ENCODE measurements at places on chromosomes 12 and 14. TPM values are rescaled to one million over a fixed set of nuclear protein-coding genes. Genes with fewer than 3 reads are reported as not detected.

- no peak overlapping the region for H3K27ac ChIP-seq
- H3K4me3 ChIP-seq: no peak overlapping the region
- DNase-seq: no peak
These were observed 133.1 kb downstream of the NCOR2 start for GRCh38 chr12:124434354-124434753.

- H3K4me1 ChIP-seq: no peaks in the 10 kb centered on the region
- no peak overlapping the region for H3K27ac ChIP-seq
- no peaks in the 10 kb centered on the region for H3K27me3 ChIP-seq
These were observed 55.4 kb downstream of the CCER1 start for GRCh38 chr12:90899456-90900182.

DNA sequence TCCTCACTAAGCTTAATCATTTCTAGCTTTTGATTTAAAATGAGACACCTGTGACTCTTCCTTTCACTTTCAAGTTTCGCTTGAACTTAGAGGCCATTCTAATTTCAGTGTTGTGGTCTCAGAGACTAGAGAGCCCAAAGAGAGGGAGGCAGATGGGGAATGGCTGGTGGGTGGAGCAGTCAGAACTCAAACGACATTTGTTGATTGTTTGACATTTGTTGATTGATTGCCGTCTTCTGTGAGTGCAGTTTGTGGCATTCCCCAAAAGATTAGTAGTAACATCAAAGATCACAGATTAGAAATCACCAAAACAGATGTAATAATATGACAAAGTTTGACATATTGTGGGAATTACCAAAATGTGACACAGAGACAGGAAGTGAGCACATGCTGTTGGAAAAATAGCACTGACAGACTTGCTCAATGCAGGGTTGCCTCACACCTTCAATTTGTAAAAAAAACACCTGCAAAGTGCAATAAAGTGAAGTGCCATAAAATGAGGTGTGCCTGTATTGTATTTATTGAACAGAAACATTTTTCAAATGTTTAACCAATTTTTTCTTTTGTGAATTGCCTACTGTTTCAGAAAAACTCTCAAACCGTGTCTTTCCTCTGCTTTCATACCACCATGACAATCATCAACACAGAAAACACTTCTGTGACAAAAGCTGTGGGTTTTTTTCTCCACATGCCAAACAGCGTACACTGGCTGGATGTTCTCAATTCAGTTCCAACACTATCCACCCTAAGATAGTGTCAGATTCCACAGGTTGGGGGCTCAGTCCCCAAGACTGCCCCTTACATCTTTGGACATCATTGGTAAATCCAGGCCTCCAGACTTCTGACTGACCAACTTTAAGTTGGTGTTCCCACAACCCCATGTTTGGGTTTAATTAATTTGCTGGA is 376.3 kb upstream of the RGS6 start:
- no peaks in the 10 kb centered on the region for H3K4me1 ChIP-seq
- no peak overlapping the region for H3K4me3 ChIP-seq
- no peaks in the 10 kb centered on the region for H3K36me3 ChIP-seq
- no peak overlapping the region for H3K27ac ChIP-seq
- no peak for DNase-seq

The CPNE6 gene
- 0.07 TPM for polyA plus RNA-seq

The ITGA7 gene
- 34.5 TPM for polyA plus RNA-seq

The C3AR1 gene
- polyA plus RNA-seq: 1.4 TPM

GRCh38 chr12:124576061-124576650 is 8.7 kb upstream of the NCOR2 start:
- H3K4me1 ChIP-seq: no peaks in the 10 kb centered on the region
- H3K27ac ChIP-seq: no peak overlapping the region
- DNase-seq: no peak
- H3K4me3 ChIP-seq: no peak overlapping the region
- H3K36me3 ChIP-seq: no peaks in the 10 kb centered on the region

DNA sequence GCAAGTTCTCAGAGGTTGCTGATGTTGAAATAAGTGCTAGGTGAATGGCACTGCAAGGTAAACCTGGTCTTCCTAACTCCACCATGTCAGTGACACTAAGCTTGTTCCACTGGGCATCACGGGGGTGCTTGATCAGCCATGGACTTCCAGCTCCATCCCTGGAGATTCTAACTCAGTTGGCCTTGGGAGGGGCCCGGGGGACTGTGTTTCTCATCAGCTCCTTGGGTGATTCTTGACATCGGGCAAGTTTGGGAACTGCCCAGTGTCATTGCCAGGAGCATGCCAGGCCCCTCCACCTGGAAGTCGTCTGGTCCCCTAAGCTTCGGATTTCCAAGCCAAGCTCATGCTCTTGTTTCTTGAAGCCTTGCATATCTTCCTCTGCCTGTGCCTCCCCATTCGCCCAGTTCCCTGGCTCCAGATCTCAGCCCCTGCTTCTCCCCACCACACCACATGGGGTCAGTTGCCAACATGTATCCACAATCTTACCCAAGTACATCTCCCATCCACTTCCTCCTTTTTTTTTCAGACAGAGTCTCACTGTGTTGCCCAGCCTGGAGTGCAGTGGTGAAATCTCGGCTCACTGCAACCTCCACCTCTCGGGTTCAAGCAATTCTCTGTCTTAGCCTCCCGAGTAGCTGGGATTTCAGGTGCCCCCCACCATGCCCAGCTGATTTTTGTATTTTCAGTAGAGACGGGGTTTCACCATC is 30.7 kb upstream of the RFLNA start:
- H3K27ac ChIP-seq: no peak overlapping the region
- no peaks in the 10 kb centered on the region for H3K27me3 ChIP-seq
- no peaks in the 10 kb centered on the region for H3K4me1 ChIP-seq
- no peaks in the 10 kb centered on the region for H3K36me3 ChIP-seq

DNA sequence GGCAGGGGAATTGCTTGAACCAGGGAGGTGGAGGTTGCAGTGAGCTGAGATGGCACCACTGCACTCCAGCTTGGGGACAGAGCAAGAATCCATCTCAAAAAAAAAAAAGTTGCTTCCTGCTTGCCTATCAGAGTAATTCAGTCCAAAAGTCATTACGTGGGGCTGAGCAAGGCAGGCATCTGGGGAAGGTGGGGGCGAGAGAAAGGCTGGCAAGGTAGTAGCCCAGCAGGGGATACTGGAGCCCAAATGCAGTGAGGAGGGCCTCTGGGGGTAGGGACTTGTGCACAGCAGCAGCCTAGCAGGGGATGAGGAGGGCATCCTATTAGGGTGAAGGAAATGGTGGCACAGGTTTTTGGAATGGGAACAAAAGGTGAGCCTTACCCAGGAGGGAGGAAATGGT is 7.1 kb downstream of the ETFRF1 start:
- no peaks in the 10 kb centered on the region for H3K36me3 ChIP-seq
- no peak overlapping the region for H3K4me3 ChIP-seq
- DNase-seq: no peak
- H3K4me1 ChIP-seq: no peaks in the 10 kb centered on the region
- H3K27me3 ChIP-seq: no peaks in the 10 kb centered on the region
- no peak overlapping the region for H3K27ac ChIP-seq

The PRPH gene
- 18.7 TPM for polyA plus RNA-seq

The PCED1B gene
- 1.8 TPM for polyA plus RNA-seq

DNA sequence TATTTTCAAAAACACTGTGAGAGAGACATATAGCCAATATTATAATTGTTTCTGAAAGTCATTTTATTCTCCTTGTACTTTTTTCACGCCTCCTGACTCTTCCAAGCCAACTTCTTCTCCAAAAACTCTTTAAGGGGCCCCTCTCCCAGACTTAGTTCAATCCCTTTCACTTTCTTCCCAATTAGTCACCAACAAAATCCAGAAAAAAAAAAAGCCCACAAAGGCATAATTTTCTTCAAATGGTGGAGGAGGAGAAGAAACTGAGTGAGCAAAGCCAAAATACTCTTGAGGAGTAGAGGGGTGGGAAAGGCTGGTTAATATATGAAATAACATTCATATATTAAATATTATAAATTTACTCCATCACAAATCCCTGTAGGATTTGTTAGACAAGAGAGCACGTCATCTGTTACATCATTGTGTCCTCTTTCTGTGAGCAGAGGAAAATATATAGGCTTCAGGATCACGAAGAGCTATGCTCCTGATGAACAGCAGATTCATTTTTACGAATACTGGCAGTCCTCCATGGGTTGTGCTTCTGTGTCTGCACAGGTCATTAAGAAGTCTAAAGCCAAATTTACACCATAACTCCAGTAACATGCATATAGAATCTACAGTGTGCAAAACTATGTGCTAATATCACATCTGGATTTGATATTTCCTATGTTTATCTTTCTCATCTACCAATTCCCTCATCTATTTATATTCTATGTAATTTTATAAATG is 25.9 kb upstream of the NID2 start:
- DNase-seq: no peak
- H3K4me3 ChIP-seq: no peak overlapping the region
- no peaks in the 10 kb centered on the region for H3K4me1 ChIP-seq
- no peaks in the 10 kb centered on the region for H3K27me3 ChIP-seq

- H3K27ac ChIP-seq: peak overlapping the region; percentile 89
- H3K4me3 ChIP-seq: no peak overlapping the region
- no peaks in the 10 kb centered on the region for H3K27me3 ChIP-seq
- peaks cover 5% of the 10 kb centered on the region for H3K36me3 ChIP-seq
- H3K4me1 ChIP-seq: peaks cover 23% of the 10 kb centered on the region
- no peak for DNase-seq
These were observed 1.2 kb downstream of the CFL2 start for GRCh38 chr14:34713122-34713680.

DNA sequence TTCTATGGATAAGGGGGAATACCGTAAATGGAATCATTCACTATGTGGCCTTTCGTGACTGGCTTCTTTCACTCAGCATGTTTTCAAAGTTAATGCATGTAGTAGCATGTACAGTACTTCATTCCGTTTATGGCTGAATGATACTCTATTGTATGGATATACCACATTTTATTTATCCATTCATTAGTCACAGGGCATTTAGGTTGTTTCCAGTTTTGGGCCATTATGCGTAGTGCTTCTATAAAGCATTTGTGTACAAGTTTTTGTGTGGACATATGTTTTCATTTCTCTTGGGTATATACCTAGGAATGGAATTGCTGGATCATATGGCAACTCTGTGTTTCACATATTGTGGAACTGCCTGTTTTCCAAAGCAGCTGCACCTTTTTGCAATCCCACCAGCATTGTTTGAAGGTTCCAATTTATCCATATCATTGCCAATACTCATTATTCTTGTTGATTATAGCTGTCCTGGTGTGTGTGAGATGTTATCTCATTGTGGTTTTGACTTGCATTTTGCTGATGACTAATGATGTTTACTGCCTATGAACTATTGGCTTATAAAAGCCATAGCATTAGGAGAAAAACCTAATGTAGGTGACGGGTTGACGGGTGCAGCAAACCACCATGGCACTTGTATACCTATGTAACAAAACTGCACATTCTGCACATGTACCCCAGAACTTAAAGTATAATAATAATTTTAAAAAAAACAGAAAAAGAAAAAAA is 45.5 kb downstream of the ATF7IP start:
- no peaks in the 10 kb centered on the region for H3K36me3 ChIP-seq
- H3K27me3 ChIP-seq: no peaks in the 10 kb centered on the region
- H3K27ac ChIP-seq: no peak overlapping the region
- peaks cover 11% of the 10 kb centered on the region for H3K4me1 ChIP-seq
- DNase-seq: no peak

DNA sequence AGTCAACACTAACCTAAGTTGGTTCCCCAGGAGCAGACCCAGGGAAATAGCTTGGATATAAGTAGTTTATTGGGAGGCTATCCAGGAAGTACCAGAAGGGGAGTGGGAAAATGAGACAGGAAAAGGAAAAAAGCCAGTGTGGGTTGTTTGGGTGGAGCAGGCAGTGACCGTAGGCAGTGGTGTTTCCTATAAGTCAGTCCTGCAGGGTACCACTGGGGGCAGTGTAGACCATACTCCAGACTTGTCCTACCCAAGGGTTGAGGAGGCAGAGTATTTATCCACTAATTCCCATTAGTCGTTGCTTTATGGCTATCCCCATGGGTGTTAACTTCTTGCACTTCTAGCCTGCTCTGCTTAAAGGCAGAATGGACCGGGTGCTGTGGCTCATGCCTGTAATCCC is 6.4 kb upstream of the CCDC60 start:
- no peak for DNase-seq
- H3K36me3 ChIP-seq: no peaks in the 10 kb centered on the region
- no peak overlapping the region for H3K4me3 ChIP-seq

- peak; percentile 87 for DNase-seq
- H3K36me3 ChIP-seq: no peaks in the 10 kb centered on the region
- H3K27me3 ChIP-seq: no peaks in the 10 kb centered on the region
- peaks cover 5% of the 10 kb centered on the region for H3K4me1 ChIP-seq
- H3K4me3 ChIP-seq: no peak overlapping the region
These were observed 10.2 kb downstream of the TRPV4 start for GRCh38 chr12:109822951-109823411.

GRCh38 chr14:22073801-22074200 is 400.2 kb upstream of the OR4E1 start:
- H3K27ac ChIP-seq: no peak overlapping the region
- no peaks in the 10 kb centered on the region for H3K4me1 ChIP-seq
- H3K36me3 ChIP-seq: no peaks in the 10 kb centered on the region
- no peaks in the 10 kb centered on the region for H3K27me3 ChIP-seq
- H3K4me3 ChIP-seq: no peak overlapping the region

- H3K36me3 ChIP-seq: no peaks in the 10 kb centered on the region
- DNase-seq: peak; percentile 47
- H3K4me1 ChIP-seq: no peaks in the 10 kb centered on the region
- H3K4me3 ChIP-seq: no peak overlapping the region
- H3K27ac ChIP-seq: no peak overlapping the region
- H3K27me3 ChIP-seq: no peaks in the 10 kb centered on the region
These were observed 143.8 kb downstream of the ADGRD1 start for GRCh38 chr12:131097202-131098177.

- no peak for DNase-seq
- no peaks in the 10 kb centered on the region for H3K27me3 ChIP-seq
- no peaks in the 10 kb centered on the region for H3K36me3 ChIP-seq
These were observed 52.0 kb downstream of the PEX5 start for GRCh38 chr12:7241404-7242005.

The PTGER2 gene
- 0.49 TPM for polyA plus RNA-seq

The LRTM2 gene
- polyA plus RNA-seq: not detected

DNA sequence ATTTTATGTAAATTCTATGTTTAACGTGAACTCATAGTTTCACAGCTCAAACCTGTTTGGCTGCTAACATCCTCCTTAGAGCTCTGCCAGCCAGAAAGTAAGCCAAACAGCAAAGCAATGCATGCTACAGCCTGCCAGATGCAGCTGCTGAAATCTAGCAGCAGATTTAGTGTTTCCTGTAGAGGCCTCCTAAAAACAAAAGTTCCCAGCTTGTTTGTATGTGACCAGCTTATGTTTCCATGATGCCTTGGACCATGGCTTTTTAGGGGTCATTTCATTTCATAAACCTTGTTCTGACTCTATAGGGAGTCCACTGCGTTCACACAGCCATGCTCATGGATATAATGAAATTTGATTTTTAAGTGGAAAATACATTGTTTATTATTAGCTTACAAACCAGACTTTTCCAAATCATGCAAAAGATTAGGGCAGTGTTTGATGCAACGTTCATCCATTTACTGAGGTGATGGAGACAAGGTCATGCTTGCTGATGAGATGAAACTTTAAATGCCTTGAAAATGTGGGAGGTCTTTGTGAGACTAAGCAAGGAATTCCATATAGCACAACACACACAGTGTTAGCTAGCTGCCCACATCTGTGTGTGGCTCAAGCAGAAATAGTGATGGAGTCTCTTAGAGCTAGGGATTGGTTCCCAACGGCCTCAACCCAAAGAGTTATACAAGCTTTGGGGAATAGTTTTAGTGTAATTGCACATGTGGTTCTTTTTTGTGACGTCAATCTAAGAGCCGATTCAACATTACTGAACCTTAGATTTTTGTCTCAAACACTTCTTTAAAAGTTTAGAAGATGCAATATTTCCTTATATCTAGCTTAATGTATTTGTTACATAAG is 157.5 kb upstream of the LRIG3 start:
- H3K4me1 ChIP-seq: no peaks in the 10 kb centered on the region
- no peak overlapping the region for H3K27ac ChIP-seq
- no peak overlapping the region for H3K4me3 ChIP-seq
- no peaks in the 10 kb centered on the region for H3K36me3 ChIP-seq
- H3K27me3 ChIP-seq: no peaks in the 10 kb centered on the region
- no peak for DNase-seq

Measured in pancreas (tissue), 10 donors.